Skeletal muscle cell (primary cell): ENCODE measurements at places on chromosomes 4 and X.

GRCh38 chr4:76365636-76366035 lies 55.3 kb downstream of the CCDC158 start:
- no peak for DNase-seq

GRCh38 chrX:45849261-45849862 lies 648.7 kb upstream of the DIPK2B start:
- peak; percentile 47 for DNase-seq

GRCh38 chr4:913280-913618 lies 18.9 kb downstream of the GAK start:
- DNase-seq: no peak

DNA sequence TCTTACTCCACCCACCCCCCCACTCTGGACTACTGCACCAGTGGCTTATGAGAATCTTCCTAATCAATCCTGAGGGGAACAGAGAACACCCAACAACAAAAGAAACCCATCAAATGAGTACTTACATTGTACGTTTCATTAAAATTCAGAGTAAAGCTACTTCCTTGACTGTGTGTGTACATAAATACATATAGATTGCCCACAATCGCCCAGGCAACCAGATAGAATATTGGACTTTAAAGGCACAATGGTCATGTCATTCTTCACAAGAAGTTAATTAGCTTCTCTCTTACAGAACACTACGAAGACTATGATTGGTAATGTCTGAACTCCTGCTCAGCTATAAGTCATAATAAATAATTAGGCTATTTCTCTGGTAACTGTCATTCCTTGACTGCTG lies 12.2 kb upstream of the ATP11C start:
- DNase-seq: no peak

DNA sequence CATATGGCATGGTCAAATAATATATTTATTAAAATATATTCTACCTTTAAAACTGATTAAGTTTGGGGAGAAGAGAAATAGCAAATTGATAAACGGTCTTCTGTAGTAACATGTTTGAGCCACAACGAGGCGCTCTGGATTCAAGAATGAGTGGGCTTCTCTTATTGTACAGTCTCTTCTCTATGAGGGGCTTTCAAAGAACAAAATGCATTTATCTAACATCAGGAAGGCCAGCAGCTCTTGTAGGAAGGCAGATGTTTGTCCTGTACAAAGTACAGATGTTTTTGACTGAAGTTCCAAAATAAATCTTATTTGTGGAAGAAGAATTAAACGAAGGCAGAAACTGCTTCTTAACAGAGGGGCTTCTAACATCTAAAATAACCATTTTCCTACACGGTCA lies 153.6 kb downstream of the RASL11B start:
- peak; percentile 37 for DNase-seq

DNA sequence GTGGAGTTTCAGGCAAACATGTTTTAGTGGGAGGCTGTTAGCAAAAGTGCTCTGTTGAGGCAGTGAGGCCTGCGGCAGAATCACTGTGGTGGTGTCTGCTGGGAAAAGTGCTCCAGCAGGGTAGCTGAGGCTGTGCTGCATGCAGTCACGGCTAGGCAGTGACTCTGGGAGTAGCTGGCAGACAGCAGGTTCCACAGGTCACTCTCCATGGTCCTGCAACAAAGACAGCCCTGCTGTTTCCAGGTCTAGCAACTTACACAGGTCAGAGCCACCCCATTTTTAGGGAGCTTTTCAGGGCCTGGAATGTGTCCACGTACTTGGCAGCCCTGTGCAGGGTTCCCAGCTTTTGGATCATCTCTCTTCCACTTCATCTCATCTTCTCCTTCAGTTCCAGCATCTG lies 184.3 kb downstream of the NAA11 start:
- no peak for DNase-seq

- peak; percentile 18 for DNase-seq
Observed at GRCh38 chr4:74474345-74475090, 29.6 kb downstream of the AREG start.

DNA sequence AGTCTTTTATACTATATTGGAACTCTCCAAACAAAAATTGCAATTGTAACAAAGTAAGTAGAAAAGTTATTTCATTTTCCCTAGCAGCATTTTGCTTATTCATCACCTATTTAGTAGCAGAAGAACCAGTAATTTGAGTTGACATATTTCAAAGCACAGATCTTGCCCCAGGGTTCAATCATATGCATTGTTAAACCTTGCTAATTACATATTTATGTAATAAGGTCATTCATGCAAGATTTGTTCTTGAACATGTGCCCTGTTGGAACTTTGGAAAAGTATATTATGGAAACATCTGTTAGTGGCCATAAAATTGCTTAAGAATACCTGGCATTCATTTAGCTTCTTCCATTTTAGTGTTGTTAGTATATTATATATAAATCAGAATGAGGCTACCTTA lies 191.7 kb downstream of the TLL1 start:
- no peak for DNase-seq

DNA sequence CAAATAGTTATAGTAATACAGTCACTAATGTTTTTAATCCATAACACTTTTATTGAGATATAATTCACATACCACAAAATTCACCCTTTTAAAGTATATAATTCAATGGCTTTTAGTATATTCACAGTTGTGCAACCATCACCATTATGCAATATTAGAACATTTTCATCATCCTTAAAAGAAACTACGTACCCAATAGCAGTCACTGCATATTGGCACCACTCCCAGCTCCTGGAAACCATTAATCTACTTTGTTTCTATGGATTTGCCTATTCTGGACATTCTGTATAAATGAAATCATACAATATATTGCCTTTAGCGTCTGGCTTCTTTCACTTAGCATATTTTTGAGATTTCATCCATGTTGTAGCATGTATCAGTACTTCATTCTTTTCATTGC lies 99.3 kb downstream of the AMMECR1 start:
- peak; percentile 81 for DNase-seq

GRCh38 chrX:104172788-104173187 lies 6.5 kb downstream of the FAM199X start:
- DNase-seq: no peak
